HTR-8/SVneo (cell line): ENCODE measurements at places on chromosomes 2 and 18.

DNA sequence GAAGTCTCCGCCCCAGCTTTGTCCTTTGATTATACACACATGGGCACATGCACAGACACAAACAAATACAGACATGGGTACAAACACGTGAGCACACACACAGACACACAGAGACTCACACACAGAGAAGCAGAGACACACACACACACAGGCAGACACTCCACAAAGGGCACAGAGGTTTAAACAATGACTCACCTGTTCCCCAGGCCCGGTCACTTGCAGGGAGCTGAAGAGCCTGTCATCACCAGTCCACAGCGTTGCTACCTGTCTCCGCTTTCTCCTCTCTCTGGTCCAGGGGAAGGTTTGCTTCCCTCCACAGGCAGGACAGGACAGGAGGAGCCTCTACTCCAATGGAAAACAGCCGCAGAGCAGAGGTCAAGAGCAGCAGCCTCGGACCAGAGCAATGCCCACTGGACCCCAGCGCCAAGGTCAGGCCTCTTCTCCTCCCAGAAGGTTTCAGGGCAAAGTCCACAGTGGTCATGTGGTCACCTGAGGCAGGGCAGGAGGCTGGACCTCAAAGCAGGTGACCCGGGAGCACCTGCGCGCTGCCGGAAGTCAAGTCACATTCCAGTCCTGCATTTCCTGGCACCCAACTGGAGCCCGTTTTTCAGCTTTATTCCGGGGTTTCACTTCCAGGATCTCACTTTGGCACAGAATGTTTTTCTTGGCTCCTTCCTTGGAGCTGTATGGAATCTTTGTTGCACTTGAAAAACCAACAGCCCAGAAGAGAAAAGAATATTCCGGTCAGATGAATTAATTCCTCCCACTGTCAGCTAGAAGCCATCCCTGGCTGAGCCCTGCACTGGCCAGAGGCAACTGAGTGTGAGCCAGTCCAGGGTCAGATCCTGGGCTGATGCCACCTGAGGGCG is at the start of gene RAB17:
RAB17 (minus strand) TSS at position 463 of the 869 bp plus-strand sequence. CDS start 4,580 bp downstream, outside the sequence.
- no peak for DNase-seq

- no peak for DNase-seq
These were observed 7.8 kb upstream of the RAB31 start for GRCh38 chr18:9700261-9700796.

- DNase-seq = peak; percentile 77
These were observed 59.9 kb downstream of the PTPRM start for GRCh38 chr18:7626922-7627440.

DNA sequence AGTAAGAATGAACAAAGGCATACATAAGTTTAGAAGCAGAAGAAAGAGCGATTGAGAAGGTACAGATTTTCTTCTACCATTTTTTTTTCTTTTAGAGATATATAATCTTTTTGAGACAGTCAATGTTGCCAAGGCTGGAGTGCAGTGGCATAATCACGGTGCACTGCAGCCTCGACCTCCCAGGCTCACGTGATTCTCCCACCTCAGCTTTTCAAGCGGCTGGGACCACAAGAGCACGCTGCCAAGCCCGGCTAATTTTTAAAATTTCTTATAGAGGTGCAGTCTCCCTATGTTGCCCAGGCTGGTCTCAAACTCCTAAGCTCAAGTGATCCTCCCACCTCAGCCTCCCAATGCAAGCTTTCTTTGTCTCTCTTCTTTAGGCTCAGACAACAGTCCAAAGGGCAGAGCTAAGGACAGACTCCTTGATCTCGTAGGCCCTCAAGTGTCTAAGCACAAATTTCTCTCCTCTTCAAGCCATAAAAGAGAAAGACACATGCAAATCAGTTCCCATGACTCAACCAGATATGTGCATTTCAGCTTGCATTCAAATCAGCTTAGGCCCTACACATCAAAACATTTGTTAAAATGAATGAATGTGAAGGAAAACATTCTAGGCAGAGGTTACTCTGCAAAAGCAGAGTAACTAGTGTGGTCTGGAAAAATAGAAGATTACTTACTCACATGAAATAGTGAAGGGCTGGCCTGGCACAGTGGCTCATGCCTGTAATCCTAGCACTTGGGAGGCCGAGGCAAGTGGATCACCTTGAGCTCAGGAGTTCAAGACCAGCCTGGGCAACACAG is 18.0 kb downstream of the ITSN2 start:
- DNase-seq = no peak

- no peak for DNase-seq
These were observed 121.6 kb downstream of the ZRANB3 start for GRCh38 chr2:135409436-135409835.

GRCh38 chr18:55783921-55784320 is 195.9 kb upstream of the TCF4 start:
- no peak for DNase-seq

DNA sequence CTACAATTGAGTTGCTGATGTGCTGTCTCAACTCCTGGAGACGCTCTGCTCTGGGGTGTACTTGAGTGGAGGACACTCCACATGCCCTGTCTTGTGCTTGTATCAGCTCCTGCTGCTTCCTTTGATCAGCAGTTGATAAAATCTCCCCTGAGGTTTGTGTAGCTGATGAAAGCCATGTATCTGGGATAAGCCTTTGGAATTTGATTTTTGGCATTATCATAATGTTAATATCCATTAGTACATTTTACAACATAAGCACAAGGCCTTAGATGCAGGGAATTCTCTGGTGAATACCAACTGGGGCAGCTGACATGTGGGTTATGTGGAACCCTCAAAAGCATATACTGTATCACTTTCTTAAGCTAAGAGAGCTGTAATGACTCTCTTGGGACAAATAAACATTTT is 222.7 kb upstream of the ITGA4 start:
- DNase-seq = no peak

- no peak for DNase-seq
These were observed 31.2 kb downstream of the ITGB1BP1 start for GRCh38 chr2:9391961-9392720.

GRCh38 chr2:234747833-234748559 is 203.8 kb upstream of the SH3BP4 start:
- no peak for DNase-seq

GRCh38 chr18:13430663-13431062 is 212.1 kb downstream of the LDLRAD4 start:
- DNase-seq = no peak

GRCh38 chr18:33906046-33906445 is 318.7 kb downstream of the NOL4 start:
- no peak for DNase-seq

- peak; percentile 60 for DNase-seq
These were observed 175.5 kb downstream of the AGAP1 start for GRCh38 chr2:235669269-235669831.

DNA sequence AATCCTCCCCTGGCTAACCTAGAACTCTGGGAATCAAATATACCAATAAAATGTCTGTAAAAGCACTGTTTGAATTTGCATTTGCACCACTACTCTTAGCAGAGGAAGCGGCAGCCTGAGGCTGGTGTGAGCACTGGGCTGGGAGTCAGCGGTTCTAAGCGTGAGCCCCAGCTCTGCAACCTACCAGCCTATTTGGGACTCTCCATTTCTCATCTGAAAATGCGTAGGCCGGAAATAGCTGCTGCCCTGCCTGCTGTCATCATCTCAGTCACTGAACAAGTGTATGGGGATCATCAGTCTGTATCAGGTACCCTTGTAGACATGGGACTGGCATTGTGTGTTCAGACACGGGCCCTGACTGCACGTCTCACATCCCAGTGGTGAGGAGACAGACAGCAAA is 194.3 kb downstream of the ANKRD30B start:
- no peak for DNase-seq

- peak; percentile 45 for DNase-seq
These were observed 64.0 kb downstream of the RALBP1 start for GRCh38 chr18:9539283-9539682.

DNA sequence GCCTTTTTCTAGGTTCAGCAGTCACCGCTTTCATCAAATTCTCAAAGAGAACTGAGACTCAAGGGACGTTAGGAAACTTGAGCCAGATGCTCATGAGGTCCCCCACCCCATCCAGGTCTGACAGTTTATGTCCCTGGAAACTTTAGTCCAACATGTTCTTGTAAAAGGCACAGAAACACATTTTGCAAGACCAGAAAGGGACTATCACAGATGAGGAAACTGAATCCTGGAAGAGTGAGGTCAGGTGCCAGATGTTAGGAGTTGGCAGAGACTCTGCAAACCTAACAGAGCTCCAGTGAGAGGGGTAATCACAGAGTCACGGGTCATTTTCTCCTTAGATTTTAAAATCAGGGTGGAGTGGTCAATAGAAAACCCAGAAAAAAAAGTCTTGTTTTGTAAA is 76.6 kb downstream of the RDH14 start:
- no peak for DNase-seq

GRCh38 chr18:55642191-55642590 is 54.2 kb upstream of the TCF4 start:
- DNase-seq = no peak
